ENCODE measurements at places on chromosomes 13 and 19.

GRCh38 chr19:57103573-57104277, 16.1 kb upstream of the USP29 start:
- peak; percentile 78 for DNase-seq

GRCh38 chr19:2166741-2167738, 3.3 kb downstream of the DOT1L start:
- DNase-seq = no peak

- DNase-seq = no peak
Measured at GRCh38 chr13:36555151-36555986, 118.5 kb upstream of the SERTM1 start.

DNA sequence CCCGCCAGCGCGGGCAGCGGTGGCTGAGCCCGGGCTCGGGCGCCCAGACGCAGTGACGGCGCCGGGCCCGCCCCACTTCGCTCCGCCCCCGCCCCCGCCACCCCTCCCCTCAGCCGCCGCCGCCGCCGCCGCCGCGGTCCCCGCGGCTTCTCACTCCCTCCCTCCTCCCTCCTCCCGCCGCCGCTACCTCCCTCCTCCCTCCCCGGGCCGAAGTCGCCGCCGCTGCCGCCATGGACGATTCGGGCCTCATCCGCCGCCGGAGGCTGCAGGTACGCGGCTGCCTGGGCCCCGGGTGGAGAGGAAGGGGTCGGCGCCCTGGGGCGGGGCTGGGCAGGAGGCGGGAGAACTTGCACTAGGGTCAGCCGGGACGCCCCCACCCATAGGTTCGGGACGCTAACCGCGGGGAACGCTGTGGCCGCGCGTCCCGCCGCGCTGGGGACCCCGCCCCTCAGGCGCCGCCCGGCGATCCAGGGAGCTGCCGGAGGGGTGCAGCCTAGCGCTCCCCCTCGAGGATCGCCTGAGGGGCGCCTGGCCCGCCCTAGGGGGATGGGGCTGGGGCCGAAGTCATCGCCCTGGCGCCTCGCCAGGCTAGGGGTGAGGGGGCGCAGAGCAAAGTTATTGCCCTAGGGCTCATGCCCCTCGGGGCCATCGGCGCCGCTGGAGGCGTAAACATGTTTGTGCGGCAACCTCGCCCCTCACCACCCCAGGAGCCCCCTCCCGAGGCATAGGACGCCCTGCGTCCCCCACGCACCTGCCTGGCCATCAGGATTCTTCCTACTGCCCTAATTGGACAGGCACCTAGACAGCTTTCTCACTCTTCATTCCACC, 427 bp downstream of the RTBDN start:
- no peak for DNase-seq

DNA sequence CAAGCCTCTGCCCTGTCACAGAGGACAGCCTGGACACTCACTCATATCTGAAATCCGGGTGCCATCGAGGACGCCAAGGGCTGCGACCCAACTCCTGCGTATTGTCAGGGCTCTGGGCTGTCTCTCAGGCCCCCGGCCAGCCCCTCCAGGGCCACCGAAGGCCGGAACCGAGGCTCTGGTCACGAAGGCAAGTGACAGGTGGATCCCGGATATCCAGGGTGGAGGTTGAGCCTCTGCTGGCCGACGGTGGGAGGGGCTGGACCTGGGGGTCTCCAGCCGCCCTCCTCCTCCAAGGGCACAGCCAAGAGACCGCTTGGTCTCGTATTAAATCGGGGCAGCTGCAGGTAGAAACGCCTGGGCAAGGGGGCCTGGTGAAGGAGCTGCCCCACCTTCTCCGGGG, 5.4 kb downstream of the RNF126 start:
- DNase-seq = no peak

DNA sequence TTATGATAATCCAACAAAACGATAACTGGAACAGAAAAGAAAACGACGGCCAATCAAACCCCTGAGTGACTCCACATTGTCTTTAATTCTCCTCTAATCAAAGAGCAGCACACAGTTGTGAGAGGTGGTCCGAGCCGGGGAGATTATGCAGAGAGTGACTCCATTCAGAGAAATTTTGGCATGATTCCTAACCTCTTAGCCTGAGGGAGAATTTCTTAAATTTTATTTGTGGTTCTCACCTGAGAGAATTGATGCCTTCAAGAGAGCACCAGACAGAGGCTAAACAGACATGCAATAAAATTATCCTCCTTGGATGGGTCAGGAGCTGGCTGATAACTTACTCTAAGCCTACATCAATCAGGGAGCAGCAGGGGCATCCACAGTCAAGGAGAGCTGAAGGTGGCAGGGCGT, 310.0 kb upstream of the KLF12 start:
- no peak for DNase-seq

- DNase-seq = no peak
Measured at GRCh38 chr13:42036711-42037110, 11.7 kb upstream of the DGKH start.

DNA sequence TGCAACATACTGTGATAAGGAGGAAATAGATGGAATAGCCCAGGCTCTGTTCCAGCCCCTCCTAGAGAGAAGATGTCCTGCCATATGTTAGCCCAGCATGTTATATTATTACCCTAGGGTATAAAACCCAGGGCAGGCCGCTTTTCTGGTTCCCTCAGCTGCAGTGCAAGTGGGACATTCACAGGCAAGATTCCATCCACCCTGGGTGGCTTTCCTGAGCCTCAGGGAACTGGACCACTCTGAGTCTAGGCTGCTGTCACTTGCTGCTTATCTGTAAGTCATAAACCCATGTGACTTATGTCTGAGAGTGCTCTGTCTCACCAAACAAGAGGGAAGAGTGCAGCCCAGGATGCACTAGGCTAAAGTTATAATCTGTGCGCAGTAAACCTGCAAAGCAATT, 413.2 kb downstream of the MZT1 start:
- DNase-seq = no peak

GRCh38 chr19:6590827-6591319, at the start of gene CD70:
Gene CD70, minus strand, starts transcription at chr19:6591150. Its CDS starts 148 bp downstream, at chr19:6591002.
- DNase-seq = no peak

- no peak for DNase-seq
Measured at GRCh38 chr13:44147648-44148047, 226.0 kb upstream of the SERP2 start.

DNA sequence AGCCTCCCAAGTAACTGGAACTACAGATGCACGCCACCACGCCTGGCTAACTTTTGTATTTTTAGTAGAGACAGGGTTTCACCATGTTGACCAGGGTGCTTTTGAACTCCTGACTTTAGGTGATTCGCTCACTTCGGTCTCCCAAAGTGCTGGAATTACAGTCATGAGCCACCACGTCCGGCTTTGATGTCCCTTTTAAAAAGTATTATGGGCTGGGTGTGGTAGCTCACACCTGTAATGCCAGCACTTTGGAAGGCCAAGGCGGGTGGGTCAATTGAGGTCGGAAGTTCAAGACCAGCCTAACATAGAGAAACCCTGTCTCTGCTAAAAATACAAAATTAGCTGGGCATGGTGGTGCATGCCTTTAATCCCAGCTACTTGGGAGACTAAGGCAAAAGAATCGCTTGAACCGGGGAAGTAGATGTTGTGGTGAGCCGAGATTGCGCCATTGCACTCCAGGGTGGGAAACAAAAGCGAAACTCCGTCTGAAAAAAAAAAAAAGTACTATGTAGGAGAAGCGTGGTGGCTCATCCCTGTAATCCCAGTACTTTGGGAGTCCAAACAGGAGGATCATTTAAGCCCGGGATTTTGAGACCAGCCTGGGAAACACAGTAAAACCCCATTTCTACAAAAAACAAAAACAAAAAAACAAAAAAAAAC, 22.8 kb upstream of the ERVV-1 start:
- no peak for DNase-seq

- no peak for DNase-seq
Measured at GRCh38 chr13:33483471-33483870, 197.9 kb upstream of the STARD13 start.

- no peak for DNase-seq
Measured at GRCh38 chr13:100534911-100535310, 53.7 kb downstream of the GGACT start.

DNA sequence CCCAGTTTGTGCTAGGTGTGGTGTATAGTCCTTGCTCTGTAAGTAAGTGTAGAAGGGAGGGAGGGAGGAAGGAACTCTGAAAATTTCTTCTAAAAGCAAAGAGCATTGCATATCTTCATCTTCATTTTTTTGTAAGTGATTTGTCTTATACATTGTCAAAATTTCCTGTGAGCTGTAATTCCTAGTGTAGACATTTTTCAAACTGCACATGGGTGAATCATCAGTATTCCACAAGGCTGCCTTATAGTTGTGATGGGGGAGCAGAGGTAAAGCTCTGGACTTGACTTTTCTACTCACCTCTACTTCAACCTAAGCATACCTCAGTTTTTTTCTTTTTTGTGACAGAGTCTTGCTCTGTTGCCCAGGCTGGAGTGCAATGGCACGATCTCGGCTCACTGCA, 86.9 kb downstream of the CDK8 start:
- DNase-seq = no peak

- no peak for DNase-seq
Measured at GRCh38 chr19:11530432-11530831, 1.5 kb upstream of the ECSIT start.

DNA sequence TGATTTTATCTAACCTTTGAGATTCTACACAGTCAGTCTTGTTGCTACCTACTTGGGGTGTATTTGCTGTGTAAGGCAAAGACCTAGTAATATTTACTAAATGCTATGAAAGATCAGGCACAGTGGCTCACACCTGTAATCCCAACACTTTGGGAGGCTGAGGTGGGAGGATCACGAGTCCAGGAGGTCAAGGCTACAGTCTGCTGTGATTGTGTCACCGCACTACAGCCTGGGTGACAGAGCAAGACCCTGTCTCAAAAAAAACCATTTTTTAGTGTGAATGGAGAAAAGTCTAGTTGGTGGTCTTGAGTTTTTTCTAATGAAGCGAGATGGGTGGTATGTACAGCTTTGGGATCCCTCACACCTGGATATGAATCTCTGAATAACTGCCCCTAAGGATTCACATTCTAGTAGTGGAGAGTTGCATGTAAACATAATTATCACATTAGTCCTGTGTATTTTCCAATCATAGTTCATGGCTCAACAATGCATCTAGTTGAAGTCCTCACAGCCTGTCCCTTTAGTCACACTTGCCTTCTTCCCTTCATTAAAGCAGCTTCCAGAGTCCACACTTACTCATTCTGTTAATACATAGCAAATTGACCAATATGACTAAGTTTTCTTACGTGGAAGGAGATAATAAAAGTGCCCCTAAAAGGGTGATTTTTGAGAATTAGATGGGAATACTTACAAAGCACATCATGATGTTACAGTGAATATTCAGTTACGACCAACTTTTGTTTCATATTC, 7.5 kb downstream of the RPL21 start:
- DNase-seq = no peak

- DNase-seq = no peak
Measured at GRCh38 chr19:14767466-14767971, 10.8 kb downstream of the ADGRE2 start.

DNA sequence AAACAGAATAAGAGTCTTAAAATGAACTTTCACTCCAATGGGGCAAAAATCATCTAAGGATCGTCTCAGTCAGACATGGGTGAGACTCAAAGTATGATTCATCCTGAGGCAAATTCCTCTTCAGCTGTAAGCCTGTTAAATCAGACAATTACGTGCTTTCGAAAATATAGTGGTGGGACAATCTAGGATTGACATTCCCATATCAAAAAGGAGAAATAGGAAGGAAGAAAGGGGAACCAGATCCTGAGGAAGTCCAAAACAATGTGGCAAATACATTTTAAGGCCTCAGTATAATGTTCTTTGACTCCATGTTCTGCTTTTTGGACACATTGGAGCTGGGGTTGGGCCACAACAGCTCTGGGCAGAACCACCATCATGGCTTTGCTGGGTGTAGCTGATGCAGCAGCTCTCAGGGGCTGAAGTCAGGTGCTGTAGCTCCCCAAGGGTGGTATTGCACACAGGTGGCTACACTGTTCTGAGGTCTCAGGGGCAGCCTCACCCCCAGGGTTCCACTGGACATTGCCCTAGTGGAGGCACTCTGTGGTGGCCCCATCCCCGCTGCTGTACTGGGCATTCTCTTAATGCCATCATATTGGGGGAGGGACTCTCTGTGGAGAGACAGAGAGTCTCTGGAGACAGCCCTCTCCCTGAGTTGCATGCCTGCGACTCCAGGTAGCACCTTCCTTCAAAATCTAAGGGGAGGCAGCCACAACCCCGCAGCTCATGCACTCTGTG, 5.7 kb upstream of the FPR3 start:
- no peak for DNase-seq

DNA sequence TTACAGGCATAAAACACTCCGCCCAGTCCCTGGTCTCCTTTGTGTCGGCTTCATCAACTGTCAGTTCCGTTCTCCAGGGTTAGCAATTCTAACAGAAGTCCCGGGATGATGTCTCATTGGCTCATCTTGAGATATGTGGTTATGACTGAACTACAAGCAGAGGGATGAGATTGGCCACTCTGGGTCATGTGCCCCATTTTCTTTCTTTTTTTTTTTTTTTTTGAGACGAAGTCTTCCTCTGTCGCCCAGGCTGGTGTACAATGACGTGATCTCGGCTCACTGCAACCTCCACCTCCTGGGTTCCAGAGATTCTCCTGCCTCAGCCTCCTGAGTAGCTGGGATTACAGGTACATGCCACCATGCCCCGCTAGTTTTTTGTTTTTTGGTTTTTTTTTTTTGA, 95.4 kb upstream of the MRI1 start:
- DNase-seq = no peak

- no peak for DNase-seq
Measured at GRCh38 chr19:6011794-6012193, 33.9 kb upstream of the RANBP3 start.

GRCh38 chr19:49860336-49861102, 6.9 kb downstream of the PNKP start:
- no peak for DNase-seq

- peak; percentile 76 for DNase-seq
Measured at GRCh38 chr13:67048084-67048820, 181.9 kb downstream of the PCDH9 start.

- no peak for DNase-seq
Measured at GRCh38 chr19:23832717-23833327, 74.1 kb upstream of the ZNF681 start.

DNA sequence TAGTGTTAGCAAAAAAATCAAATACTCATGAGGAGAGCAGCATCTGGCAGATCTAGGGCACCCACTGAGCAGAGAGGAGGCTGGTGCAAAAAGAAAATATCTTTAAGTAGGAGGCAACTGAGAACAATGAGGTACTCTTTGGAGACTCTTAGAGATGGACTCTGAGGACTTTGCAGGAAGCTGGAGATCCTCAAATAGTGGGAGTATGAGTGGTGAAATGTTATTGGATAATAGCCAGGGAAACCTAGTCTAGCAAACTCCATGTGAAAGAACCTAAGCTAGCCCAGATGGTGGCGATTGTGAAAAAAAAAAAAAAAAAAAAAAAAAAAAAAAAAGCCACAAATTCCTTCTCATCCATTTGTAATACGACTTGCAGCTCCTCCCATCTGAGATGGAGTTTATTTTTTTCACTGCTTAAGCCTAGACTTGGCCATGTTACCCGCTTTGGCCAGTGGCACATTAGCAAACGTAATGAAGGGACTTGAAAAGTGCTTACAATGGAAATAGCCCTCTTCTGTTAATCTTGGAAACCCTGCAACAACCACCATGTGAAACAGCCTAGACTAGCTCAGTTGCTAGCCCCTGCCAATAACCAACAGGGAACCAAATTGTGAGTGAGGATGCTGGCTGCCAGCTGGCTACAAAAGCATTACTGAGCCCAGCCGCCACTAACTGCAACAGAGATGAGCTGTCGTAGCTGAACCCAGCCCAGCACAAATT, 476.2 kb downstream of the KLF12 start:
- no peak for DNase-seq

GRCh38 chr19:34180273-34180672, 8.0 kb downstream of the LSM14A start:
- no peak for DNase-seq
